ENCODE measurements at places on chromosomes 4 and X.

DNA sequence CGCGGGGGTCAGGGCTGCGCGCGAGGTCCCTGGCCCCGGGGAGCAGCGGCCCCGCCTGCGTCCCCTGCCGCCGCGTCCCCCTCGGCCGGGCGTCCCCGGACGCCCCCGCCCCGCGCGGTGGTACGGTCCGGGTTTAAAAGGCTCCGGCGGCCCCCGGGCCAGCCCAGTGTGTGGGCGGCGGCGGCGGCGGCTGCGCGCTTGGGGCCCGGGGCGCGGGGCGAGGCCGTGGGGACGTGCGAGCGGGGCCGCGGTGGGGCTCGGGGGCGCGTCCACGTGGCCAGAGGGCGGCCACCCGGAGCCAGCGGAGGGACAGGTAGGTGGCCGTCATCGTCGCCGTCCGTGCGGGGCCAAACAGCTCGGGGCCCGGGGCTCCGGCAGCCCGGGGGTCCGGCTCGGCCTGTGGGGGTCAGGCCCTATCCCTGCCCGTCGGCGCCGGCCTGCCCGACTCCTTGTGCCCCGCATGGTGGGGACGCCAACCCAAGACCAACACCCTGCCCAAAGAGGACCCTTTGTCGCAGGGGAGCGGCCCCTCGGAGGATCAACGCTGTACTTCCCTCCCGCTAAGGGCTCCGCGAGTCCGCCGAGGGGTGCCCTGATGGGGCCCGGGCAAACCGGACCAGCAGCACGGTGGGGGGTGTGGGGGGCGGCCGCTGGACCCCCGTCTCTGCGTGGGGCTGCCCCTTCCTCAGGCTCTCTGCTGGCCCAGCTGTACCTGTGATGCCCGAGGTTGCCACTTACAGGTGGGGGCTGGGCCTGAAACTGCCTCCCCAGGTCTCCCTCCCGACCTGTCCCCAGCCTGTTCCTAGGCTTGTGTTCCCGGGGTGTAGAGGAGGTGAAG is at the start of gene PLXNA3:
Gene PLXNA3 (plus strand): TSS at position 166 of the 838 bp plus-strand sequence. CDS start 1,903 bp downstream, outside the sequence.
- no peak for DNase-seq

DNA sequence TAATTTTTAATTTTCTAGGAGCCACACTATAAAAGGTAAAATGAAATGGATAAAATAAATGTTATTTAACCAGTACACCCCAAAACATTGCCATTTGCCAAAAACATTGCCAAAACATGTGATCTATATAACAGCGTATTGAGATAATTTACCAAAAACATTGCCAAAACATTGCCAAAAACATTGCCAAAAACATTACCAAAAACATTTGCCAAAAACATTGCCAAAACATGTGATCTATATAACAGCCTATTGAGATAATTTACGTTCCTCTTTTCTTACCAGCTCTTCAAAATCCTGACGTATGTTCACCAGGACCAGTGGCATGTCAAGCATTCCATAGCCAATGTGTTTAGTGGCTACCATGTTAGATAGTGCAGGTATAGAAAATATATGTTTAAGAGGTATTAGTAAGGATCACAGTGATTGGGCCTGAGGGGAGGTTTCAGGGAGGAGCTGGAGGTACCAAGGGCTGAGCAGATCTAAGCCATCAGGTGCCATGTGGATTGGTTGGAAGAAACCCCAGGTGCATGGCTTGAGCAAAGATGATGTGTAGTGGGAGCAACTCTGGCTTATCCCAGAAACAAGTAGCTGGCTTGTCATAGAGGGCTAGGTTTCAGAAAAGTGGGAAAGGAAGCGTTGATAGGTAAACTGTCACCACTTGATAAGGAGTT is 42.6 kb downstream of the RAPGEF2 start:
- DNase-seq: no peak

DNA sequence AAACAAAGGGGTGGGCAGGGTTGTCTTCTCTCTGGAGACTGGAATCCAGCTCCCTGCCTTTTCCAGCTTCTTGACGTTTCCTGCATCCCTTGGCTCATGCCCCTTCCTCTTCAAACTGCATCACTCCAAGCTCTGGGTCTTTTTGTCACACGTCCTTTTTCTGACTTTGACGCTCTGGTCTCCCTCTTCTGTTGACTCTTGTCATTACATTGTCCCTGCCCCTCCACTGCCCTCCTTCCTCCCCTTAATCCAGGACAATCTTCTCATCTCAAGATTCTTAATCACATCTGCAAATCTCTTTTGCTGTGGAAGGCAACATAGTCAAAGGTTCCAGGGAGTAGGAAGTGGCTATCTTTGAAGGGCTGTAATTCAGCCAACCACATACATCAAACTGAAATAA is 178.3 kb downstream of the TMA16 start:
- no peak for DNase-seq

DNA sequence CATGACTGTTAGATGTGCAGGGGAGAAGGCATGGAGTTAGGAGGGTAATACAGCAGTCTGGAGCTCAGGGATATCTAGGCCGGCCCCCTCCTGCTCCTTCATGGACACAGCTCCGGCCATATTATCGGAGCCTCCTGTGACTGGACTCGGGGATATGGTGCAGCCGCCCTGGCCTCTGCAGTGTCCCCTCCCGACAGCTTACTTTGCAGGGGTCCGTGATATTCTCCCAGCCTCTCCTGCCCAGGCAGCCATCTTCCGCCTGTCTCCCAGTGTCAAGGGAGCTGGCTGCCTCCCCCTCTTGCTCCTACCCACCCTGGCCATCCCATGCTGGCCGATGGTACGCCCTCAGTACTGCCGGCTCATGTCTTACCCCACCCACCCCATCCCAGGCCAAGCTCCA is 19.9 kb upstream of the RNF4 start:
- no peak for DNase-seq
